ENCODE measurements at places on chromosomes 1 and 21.

GRCh38 chr1:112605633-112606327 is 13.2 kb downstream of the ST7L start:
- DNase-seq = no peak

DNA sequence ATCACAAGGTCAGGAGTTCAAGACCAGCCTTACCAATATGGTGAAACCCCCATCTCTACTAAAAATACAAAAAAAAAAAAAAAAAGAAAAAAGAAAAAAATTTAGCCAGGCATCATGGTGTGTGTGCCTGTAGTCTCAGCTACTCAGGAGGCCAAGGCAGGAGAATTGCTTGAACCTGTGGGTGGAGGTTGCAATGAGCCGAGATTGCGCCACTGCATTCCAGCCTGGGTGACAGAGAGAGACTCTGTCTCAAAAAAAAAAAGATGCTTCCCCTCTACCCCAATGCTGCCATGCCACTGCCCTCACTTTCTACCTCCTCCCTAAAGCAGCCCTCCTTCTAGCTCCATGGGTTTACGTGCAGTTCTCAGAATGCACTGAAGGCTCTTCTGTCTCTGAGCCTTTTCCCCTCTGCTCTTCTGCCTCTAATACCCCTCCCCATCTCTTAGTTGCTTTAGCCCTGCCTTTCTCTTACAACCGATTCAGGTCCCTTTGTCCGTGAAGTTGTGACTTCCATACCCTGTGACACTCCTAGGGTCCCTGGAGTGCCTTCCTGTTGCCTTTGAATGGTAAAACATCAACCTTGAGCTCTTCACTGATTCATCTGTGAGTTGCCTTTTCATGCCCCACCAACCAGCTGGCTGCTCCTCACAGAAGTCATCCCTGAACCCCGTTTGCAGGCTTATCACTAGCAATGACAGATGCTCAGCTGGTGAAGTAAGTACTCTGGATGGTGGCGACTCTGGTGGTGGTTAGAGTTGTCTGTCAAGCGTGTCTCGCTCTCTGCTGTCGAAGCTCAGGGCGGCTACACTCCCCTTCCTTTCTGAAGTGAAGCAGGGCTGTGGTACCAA is 234.9 kb downstream of the RHOU start:
- no peak for DNase-seq

DNA sequence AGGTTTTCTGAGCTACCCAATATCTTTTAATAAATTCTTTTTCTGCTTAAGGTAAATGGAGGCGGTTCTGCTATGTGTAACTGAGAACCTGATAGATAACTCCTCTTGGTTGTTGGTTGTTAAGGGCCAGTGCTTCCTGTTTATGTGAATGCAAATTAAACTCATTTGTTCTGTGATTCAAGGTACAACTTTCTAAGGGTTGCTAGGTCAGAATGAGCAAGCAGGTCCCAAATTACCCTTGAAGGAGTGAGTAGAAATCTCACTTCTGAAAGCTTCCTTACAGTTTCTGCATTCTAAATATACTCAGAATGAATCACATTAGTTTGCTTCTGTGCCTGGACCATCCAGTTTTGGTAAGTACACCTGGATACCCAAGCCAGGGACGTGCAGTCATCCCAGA is 15.5 kb upstream of the FAM78B start:
- no peak for DNase-seq

- no peak for DNase-seq
Observed at GRCh38 chr1:94298861-94299260, 61.5 kb upstream of the ARHGAP29 start.

DNA sequence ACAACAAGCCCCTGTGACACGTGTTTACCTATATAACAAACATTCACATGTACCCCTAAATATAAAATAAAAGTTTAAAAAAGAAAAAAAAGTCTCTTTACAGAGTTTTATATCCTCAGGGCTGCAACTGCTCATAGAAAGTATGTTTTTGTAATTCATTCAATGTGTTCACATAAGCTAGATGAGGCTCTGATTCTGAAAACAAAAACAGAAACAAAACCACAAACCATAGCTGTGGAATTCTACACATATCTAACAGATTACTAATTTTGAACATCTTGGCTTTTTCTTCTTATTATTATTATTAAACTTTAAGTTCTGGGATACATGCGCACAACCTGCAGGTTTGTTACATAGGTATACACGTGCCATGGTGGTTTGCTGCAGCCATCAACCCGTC is 579.6 kb upstream of the ZRANB2 start:
- DNase-seq = no peak

DNA sequence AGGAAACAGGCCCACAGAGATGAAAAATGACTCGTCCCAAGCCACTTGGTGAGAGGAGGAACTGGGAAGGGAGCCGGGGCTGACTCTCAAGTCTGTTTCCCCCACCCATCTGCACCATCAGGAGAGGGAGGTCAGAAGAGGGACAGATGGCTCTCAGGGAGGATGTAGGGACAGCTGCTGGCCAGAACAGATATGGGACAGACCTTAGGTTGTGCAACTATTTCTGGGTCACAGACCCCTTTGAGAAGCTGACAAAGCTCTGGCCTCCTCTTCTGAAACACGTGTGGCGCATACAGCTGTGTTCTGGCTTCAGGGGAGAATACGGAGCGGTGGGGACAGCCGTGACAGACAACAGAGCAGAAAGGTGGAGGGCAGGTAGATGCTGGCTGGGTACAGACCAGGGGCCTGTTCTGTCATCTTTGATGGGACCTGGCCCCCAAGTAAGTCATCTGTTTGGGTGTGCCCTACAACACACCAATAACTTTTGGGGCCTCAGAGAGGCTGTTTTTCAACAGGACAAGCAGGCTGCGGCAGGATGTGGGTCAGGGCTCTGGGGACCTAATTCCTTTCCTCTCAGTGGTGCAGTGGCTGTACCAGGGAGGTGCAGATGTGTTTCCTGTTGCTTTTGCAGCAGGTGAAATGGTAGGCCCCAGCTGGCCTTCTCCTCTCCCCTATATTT is 7.3 kb downstream of the SH3BGRL3 start:
- DNase-seq = no peak

DNA sequence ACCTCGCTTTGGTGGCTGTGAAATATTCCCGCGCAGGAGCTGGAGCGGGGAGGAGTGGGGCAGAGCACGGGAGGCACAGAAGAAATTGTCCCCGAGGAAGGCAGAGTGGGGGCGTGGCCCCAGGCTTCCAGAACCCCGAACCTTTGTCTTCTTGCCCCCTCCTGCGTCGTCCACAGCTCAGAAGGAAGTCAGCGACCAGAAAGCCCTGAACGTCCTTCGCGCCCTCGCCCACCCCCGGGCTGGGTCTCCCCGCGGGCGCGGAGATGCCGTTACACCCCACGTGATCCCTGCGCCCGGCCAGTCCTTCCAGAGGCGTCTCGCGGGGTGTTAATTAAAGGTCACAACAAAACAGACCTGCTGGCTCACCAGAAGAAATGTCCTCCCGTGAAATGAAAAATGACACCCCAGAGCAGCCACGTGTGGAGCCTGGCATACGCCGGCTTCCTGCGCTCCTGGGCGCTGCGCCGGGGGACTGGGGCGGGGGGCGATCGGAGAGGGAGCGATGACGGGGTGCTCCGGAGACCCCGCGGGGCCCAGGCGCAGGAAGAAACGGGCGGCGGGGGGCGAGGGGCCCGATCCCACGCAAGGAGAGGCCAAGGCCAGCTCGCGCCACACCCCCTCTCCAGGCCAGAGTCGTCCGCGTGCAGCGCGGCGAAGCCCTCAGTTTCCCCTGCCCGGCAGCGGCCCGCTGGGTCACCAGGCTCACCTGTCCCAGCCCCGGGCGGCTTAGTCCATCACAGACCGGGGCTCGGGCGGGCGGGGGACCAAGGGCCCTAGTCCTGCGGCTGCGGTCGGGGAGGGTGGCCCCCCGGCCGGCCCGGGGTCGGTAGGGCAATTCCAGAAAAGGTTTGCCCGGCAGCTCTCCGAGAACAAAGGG is 995 bp upstream of the KIF26B start:
- no peak for DNase-seq

- no peak for DNase-seq
Observed at GRCh38 chr1:94395748-94396309, 22.4 kb upstream of the ABCD3 start.

DNA sequence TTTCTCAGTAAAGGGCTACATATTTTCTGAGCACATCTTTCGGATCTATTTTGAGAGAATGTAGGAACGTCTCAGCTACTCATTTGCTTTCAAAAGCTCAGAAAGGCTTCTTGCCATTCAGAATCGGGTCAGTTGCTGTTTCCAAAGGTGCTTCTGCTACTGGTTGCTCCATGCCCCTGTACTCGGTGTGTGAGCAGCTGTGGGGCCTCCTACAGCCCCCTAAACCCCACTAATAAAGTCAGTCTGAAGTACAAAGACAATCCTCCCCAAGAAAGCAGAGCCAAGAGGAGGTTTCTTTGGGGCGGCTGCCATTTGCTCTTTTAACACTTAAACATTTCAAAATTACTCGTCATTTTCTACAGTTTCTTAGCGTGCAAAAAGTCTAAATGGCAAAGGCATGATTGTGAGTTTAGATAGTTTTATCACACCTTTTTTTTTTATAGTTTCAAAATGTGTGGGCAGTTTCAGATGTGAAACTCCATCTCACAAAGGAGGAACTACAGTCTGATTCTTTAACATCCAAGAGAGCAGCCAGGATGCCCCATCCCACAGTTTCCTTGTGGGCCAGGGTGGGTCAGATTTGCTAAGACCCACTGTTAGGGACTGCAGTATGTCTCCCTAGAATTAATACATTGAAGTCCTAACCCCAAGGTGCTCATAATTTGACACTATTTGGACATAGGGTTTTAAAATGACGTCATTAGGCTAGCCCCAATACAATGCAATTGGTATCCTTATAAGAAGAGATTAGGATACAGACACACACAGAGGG is 4.1 kb downstream of the RUNX1 start:
- no peak for DNase-seq

- no peak for DNase-seq
Observed at GRCh38 chr1:35567947-35568558, 5.1 kb upstream of the TFAP2E start.

DNA sequence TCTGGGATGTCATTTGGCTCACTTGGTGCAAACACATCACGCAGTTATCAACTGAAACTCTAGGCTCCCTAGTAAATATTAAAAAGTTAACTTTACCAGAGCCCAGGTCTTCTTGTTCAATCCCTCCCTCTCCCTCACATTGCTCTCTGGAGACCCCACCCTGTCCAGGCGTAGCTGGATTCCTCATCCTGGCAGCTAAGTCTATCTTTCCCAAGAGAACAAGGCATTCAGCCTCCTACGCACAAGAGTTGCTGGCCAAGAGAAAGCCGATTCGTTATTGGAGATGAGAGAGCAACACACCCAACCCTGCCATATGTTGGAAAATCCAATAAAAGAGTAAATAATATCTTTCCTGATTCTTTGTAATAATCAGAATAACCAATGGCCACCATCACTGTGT is 117.9 kb downstream of the SLC30A10 start:
- no peak for DNase-seq

- DNase-seq = no peak
Observed at GRCh38 chr1:44723064-44723463, 7.9 kb downstream of the RNU5D-1 start.

GRCh38 chr21:9838738-9839642 is 682.4 kb upstream of the TPTE start:
- DNase-seq = no peak

DNA sequence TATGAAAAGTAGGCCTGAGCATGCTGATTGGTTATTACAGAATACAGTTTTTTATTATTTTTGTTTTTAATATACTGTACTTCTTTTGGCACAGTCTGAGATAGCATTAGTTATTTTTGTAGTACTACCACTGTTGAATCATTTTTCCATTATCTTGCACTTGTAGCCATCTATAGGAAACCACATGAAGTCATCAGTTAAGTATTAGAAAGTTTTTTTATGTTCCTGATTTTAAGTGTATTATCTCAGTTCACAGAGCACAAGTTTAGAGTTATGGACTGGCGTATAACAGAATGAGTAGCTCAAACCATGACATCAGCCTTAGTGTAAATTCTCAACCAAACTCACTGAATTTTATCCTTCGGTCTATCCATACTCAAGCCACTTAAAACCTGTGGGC is 22.8 kb downstream of the DHX9 start:
- DNase-seq = no peak

DNA sequence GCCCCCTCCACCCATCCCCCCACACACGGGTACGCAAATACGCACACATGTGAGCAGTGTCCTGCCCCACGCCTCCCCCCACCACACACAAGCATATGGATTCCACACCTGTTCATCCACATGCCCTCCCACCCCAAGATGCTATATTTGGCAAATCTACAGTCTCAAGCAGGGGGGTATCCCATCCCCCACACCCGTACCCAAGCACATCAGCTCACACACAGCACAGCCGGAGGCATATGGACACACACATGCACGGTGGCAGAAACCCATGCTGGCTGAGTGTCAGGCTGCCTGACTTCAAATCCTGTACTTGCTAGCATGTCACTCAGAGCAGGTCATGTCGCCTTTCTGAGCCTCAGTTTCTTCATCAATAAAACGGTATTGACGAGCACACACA is 10.6 kb downstream of the COL16A1 start:
- no peak for DNase-seq

- DNase-seq = no peak
Observed at GRCh38 chr1:44903011-44903680, 60.1 kb upstream of the PTCH2 start.

DNA sequence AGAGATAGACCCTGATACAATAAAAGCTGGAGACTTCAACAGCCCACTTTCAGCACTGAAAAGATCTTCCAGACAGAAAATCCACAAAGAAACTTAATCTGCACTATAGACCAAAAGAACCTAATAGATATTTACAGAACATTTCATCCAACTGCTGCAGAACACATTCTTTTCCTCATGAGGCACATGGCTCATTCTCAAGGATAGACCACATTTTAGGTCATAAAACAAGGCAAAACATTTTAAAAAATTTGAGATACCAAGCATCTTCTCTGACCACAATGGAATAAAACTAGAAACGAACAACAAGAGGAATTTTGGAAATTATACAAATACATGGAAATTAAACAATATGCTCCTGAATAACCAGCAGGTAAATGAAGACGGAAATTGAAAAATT is 15.0 kb upstream of the IL20 start:
- DNase-seq = no peak

DNA sequence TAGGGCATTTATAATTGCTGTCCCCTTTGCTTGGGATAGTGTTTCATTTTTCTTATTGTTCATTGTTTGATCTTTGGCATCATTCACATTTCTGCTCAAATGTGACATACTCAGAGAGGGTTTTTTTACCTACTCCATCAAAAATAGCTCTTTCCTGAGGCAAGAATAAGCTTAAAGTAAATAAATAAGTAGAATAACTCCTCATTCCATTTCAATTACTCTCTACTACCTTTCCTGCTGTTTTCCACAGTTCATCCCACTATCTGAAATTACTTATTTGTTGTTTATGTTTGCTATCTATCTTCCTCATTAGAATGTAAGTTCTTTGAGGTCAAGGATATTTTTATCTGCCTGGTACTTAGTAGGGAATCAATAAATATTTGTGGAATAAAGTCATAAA is 119.9 kb downstream of the LRRC40 start:
- DNase-seq = no peak
